ENCODE measurements at places on chromosomes 1 and 21.

GRCh38 chr1:11279152-11279551 lies 6.2 kb downstream of the UBIAD1 start:
- DNase-seq: no peak

DNA sequence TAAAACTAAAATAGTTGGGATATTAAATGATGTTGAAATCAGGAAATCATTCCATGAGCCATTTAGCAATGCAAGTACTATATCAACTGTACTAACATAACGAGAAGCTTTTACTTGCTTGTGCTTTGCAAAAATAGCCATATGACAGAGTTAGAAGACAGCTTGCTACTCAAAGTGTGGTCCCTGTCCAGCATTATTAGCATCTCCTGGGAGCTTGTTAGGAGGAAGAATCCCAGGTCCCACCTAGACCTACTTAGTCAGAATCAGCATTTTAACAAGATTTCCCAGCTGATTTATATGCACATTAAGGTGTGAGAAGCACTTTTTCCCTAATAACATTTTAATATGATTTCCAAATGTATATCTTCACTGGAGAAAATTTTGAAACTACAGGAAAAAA lies 4.7 kb downstream of the PRKACB start:
- DNase-seq: no peak

GRCh38 chr1:112332176-112333150 lies 63.6 kb upstream of the CTTNBP2NL start:
- no peak for DNase-seq

- DNase-seq: no peak
Observed at GRCh38 chr1:96370757-96371156, 350.8 kb upstream of the PTBP2 start.

DNA sequence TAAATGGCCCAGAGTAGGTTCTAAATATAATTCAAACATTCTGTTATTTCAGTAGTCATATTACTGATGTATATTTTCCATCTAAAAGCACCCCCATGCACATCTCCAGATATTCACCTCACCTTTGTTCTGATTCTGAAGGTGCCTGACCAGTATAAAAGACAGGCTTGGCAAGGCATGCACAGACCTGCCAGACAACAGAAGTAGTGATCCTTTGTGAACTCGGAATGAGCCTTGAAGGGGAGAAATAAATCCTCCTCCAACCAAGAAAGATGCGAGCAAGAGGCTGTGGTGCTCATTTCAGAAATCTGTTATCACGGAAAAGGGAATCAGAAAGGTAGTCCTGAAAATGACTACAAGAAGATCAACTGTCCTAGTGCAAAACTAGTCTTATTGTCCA lies 287.3 kb downstream of the VAV3 start:
- no peak for DNase-seq

- DNase-seq: no peak
Observed at GRCh38 chr21:38538353-38538752, 40.1 kb upstream of the ERG start.

GRCh38 chr1:114524944-114525343 lies 13.9 kb upstream of the TRIM33 start:
- no peak for DNase-seq

DNA sequence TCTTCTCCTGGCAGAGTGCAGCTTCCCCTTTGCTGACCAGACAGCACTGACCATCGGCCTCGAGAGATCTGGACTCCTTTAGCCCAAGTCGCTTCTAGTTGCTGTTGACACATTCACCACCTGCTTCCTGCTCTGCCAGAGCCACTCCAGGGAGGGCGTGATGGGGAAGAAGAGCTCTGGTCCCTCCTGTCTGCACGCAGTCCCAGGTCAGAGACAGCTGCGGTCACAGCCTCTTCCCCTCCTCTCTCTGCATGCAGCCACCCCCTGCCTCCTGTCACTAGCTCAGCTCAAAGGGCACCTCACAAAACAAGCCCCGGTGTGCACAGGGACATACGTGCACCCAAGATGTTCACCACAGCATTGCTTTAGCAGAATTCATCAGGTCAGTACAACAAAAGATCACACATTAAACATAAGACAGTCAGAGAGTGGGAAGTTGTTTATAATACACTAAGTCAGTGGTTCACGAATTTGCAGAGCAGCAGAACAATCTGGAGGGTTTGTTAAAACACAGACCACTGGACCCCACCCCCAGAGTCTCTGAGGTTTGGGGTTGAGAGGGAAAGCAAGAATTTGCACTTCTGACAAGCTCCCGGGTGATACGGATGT lies 132.9 kb downstream of the SYF2 start:
- DNase-seq: no peak

GRCh38 chr1:159370855-159371254 lies 61.1 kb upstream of the OR10J4 start:
- DNase-seq: no peak

All from activated naive CD4-positive, alpha-beta T cell treated with anti-CD3 and anti-CD28 coated beads, Interleukin-2, amount 50 U/mL, for 16 hours (primary cell).